ENCODE measurements at places on chromosomes 13 and 19. TPM values are rescaled to one million over a fixed set of nuclear protein-coding genes. Genes with fewer than 3 reads are reported as not detected.

GRCh38 chr13:110911880-110912279 is 3.0 kb downstream of the ANKRD10 start:
- DNase-seq: no peak

DNA sequence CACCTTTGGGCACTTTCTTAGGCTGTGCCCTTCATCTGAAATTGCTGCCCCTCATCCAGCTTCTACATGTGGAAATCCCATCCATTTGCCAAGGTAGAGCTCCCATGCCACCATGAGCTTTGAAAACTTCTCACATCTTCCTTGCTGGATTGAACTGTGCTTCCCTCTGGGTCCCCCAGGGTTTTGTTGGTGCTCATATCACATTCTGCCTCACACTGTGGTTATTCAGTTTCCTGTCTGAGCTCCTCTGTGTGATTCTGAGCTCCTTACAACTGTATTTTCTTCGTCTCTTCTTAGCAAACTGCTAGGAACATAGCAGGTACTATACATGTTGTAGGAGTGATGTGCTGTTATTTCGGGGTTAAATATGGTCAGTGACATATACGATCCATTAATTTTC is 74.9 kb upstream of the KL start:
- DNase-seq: no peak

GRCh38 chr19:38949580-38950367 is 19.0 kb downstream of the MRPS12 start:
- peak; percentile 28 for DNase-seq

GRCh38 chr13:29577136-29578051 is 18.1 kb downstream of the SLC7A1 start:
- DNase-seq: no peak

- DNase-seq: no peak
Measured at GRCh38 chr13:64054321-64054720, 2638.7 kb upstream of the PCDH20 start.

DNA sequence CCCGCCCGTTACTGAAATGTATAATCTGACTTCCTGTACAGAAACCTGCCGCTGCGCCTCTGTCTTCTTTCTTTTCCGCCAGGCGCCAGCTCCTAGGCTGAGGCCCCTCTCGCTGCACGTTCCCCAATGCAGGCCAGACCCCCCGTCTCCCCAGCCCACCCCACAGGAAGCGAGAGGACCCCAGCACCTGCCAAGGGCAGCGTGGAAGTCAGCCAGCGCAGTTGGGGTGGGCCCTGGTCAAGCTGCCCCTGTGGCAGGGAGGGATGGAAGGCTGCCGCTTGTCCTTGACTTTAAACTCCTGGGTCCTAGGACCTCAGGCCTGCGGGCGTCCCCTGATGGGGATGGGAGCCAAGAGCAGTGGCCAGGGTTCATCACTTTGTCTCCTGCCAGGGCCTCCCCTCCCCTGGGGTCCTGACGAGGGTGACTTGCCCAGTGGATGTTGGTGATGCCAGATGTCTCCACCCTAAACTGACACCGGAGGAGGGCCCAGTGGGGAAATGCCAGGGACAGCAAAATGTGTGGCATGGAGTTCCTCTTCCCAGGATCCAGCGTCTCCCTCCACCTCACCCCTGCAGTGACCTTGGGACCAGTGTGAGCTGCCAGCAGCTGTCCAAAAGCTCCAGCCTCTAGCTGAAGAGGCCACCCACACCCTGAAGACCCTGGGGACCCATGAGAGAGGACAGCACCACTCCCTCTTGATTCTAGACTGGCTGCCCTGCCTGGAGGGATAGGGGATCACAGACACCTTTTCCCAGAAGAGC is 8.5 kb upstream of the MARCHF2 start:
- DNase-seq: no peak

- no peak for DNase-seq
Measured at GRCh38 chr19:41552558-41552957, 23.4 kb upstream of the CEACAM21 start.

DNA sequence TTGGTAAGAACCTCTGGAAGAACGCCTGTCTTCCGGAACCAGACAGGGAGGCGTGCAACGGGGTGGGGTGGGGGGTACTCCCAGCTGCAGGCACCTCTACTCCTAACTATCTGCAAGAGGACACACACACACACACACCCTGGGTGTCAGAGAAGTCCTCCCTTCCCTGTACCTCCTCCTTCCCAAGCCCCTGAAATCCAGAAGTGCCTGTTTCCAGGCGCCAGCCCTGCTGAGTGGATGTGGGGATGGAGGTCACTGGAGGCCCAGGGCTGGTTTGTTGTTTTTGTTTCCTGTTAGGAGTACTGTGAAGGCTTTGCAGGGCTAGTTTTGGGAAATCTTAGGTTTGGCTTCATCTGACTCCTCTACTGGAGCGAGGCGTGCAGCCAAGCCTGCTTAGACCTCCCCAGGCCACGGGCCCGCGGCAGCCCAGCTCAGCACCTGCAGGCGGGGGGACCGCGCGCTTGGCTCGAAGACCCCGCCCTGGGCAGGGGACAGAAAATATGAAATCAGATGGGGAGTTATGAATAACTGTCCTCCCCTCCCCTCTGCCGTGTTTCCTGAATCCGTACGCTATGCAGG is 36.4 kb downstream of the SOX1 start:
- DNase-seq: no peak

GRCh38 chr13:89502286-89502685 is 1831.1 kb downstream of the SLITRK5 start:
- DNase-seq: no peak

DNA sequence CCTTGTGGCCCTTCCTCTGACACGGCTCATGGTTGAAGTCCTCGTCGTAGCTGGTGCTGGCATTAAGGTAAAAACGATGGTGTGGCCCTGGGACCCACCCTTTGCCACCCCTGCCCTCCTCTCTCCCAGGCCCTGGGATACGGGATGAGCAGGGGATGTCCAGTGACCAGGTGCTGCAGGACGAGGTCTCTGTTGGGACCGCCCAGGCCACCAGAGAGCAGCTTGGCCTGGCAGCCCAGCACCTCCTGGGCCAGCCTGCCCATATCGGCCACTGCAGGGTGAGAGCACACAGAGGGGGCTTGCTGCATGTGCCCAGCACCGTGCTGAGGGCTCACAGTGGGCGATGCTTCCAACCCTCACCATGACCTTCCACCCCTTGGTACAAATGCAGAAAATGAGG is 6.4 kb downstream of the ACTMAP start:
- DNase-seq: no peak

DNA sequence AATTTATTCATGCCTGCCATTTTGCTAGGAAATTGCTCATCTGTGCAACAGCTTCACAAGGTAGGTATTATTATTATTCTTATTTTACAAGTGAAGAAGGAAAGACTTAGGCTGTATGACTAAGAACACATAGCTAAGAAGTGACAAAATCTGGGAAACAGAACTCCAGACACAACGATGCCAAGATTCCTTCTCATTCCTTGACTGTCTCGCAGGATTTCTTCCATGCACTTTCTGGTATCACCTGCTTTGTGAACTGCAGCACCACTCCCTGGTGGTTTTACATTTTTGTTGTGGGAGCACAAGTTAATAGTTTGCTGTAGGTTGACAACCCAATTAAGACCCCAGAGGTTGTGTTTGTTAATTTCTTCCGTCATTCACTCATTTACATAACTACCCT is 188.5 kb downstream of the LACC1 start:
- no peak for DNase-seq

GRCh38 chr19:48353677-48354076 is 10.1 kb downstream of the TMEM143 start:
- DNase-seq: no peak

- DNase-seq: no peak
Measured at GRCh38 chr19:54526972-54527371, 24.3 kb downstream of the LAIR2 start.

- no peak for DNase-seq
Measured at GRCh38 chr19:3389876-3390371, 23.5 kb downstream of the NFIC start.

DNA sequence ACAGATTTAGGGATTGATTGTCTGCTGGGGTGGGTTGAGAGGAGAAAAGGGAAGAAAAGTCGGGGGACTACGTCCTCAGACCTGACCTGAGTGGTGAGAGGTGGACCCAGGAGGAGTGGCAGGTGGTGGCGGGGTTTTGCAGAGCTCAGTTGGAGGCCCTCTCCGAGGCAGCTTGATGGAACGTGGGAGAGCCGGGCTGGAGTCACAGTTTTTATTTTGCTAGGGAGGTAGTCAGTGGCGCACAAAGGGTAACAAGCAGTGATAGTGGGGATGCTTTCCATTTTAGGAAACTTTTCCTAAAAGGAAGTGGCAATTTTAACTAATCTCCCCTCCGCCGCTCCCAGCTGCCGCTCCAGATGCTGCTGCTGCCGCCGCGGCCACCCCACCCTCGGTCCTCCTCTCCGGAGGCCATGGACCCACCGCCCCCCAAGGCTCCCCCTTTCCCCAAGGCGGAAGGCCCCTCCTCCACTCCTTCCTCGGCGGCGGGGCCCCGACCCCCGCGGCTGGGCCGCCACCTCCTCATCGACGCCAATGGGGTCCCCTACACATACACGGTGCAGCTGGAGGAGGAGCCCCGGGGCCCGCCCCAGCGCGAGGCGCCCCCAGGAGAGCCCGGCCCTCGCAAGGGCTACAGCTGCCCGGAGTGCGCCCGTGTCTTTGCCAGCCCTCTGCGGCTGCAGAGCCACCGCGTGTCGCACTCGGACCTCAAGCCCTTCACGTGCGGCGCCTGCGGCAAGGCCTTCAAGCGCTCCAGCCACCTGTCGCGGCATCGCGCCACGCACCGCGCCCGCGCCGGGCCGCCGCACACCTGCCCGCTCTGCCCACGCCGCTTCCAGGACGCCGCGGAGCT is 1.1 kb upstream of the ZNF581 start:
- no peak for DNase-seq

GRCh38 chr13:30648522-30649012 is 30.8 kb downstream of the USPL1 start:
- no peak for DNase-seq

DNA sequence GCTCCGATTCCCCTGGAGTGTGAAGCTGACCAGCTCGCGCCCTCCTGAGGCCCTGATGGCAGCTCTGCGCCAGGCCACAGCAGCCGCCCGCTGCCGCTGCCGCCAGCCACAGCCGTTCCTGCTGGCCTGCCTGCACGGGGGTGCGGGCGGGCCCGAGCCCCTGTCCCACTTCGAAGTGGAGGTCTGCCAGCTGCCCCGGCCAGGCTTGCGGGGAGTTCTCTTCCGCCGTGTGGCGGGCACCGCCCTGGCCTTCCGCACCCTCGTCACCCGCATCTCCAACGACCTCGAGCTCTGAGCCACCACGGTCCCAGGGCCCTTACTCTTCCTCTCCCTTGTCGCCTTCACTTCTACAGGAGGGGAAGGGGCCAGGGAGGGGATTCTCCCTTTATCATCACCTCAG is 20.3 kb downstream of the CKM start:
- DNase-seq: no peak

DNA sequence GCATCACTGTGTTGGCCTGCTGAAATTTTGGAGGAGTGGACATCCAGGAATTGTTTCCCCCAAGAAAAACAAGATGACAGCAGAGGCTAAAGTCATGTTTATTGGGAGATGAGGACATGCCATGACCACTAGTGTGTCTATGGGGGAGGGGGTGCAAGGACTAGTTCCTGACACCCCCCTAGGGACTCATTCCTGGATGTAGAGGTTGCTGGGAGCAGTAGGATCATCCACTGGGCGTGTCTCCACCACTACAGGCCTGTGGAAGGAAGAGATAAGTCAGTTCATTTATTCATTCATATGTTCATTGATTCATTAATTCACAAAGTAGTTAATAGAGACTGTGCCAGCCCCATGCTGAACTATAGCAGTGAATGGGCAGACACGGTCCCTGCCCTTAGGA is 30.2 kb downstream of the MAP4K1 start:
- DNase-seq: no peak

DNA sequence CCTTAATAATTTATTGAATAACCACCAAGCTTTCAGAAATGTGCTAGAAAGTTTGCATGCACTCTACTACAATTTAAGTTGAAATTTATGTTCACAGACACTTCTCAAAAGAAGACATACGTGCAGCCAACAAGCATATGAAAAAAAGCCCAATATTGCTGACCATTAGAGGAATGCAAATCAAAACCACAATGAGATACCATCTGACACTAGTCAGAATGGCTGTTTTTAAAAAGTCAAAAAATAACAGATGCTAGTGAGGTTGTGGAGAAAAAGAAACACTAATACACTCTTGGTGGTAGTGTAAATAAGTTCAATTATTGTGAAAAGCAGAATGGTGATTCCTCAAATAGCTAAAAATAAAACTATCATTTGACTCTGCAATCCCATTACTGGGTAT is 308.8 kb upstream of the PCDH9 start:
- DNase-seq: no peak

DNA sequence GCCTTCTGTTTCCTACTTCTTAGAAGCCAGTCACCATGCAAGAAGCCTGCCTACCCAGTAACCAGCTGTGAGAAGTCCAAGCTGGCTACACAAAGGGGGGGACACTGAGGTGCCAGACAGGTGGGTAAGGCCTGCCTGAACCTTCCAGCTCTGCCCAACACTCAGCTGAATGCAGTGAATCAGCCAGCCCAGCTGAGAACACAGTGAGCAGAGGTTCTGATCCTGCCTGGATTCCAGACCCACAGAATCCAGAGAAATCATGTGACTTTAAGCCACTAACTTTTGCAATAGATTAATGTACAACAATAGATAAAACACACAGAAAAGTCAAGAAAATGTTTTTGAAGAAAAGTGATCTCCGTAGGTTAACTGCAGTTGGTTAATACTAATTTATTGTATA is 151.7 kb downstream of the EFNB2 start:
- no peak for DNase-seq

- DNase-seq: no peak
Measured at GRCh38 chr13:101752432-101752831, 300.0 kb downstream of the ITGBL1 start.

- DNase-seq: no peak
Measured at GRCh38 chr13:20994441-20994821, 67.0 kb downstream of the LATS2 start.

DNA sequence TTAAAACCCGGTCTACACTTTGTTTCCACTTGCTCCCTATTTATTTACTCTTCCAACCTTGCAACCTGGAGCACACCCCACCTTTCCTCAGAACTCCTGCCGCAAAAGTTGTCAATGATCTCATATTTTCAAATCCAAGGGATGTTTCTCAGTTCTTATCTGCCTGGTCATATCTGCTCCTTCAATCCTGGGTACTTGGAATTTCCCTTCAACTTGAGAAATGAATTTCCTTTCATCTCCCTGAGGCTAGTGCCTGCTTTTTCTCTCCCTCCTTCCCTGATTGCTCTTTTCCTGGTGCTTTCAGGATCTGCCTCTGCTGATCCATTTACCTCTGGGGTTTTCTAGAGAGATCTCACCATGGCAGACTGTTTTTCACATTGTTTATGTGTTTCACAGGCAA is 154.8 kb upstream of the IRS2 start:
- no peak for DNase-seq

ZNF98 gene
- total RNA-seq: 2.7 TPM

NLRP11 gene
- not detected for total RNA-seq

AMER2 gene
- total RNA-seq: 1.3 TPM

GNG7 gene
- 2.8 TPM for total RNA-seq

PDE4C gene
- 1.7 TPM for total RNA-seq

OR7A5 gene
- not detected for total RNA-seq

ASF1B gene
- total RNA-seq: 6.7 TPM

DENND1C gene
- 0.63 TPM for total RNA-seq

IGFL3 gene
- not detected for total RNA-seq

ZNF625 gene
- 26.9 TPM for total RNA-seq

ZNF285 gene
- total RNA-seq: 11.1 TPM

CRX gene
- total RNA-seq: not detected
